ENCODE measurements at places on chromosomes 3 and 15. TPM values are rescaled to one million over a fixed set of nuclear protein-coding genes. Genes with fewer than 3 reads are reported as not detected.

- H3K36me3 ChIP-seq: no peaks in the 10 kb centered on the region
- H3K27me3 ChIP-seq: no peaks in the 10 kb centered on the region
- DNase-seq: no peak
- H3K27ac ChIP-seq: no peak overlapping the region
- peaks cover 15% of the 10 kb centered on the region for H3K4me1 ChIP-seq
Measured at GRCh38 chr15:39788108-39788507, 5.5 kb upstream of the FSIP1 start.

Gene TRIM42
- total RNA-seq: 1.1 TPM

Gene UROC1
- total RNA-seq: not detected

Gene GPR15
- total RNA-seq: not detected

DNA sequence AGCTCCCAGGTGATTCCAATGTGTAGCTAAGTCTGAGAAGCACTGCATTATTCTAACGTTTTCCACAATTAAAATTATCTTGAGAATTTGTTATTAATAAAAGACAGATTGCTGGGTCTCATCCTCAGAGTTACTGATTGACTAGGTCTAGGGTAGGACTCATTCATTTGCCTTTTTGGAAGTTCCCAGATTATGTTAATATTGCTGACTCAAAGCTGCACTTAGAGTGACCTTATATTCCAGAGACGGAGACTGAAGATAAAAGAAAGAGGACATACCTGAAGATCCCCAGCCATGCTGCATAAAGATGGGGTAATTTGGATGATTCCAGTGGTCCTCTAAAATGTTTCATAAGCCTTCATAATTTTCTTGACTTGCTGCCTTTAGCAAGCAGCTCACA, 81.8 kb downstream of the PLSCR2 start:
- DNase-seq: no peak
- H3K36me3 ChIP-seq: no peaks in the 10 kb centered on the region
- H3K27me3 ChIP-seq: no peaks in the 10 kb centered on the region
- no peak overlapping the region for H3K27ac ChIP-seq
- no peak overlapping the region for H3K4me3 ChIP-seq

Data from prostate gland (tissue), 2 donors.